ENCODE measurements at places on chromosomes 13 and 19. TPM values are rescaled to one million over a fixed set of nuclear protein-coding genes. Genes with fewer than 3 reads are reported as not detected.

SHISA7 gene
- total RNA-seq: not detected

SYNGR4 gene
- not detected for total RNA-seq

CYP4F8 gene
- not detected for total RNA-seq

HS6ST3 gene
- total RNA-seq: not detected

AMER2 gene
- total RNA-seq: not detected

ZNF726 gene
- 3.3 TPM for total RNA-seq

C19orf67 gene
- total RNA-seq: 0.22 TPM

ZNF829 gene
- total RNA-seq: 3.9 TPM

GRCh38 chr19:6979399-6979798, 41.8 kb downstream of the MBD3L2B start:
- H3K4me1 ChIP-seq: no peaks in the 10 kb centered on the region
- peaks cover 5% of the 10 kb centered on the region for H3K27me3 ChIP-seq
- H3K27ac ChIP-seq: no peak overlapping the region

DNA sequence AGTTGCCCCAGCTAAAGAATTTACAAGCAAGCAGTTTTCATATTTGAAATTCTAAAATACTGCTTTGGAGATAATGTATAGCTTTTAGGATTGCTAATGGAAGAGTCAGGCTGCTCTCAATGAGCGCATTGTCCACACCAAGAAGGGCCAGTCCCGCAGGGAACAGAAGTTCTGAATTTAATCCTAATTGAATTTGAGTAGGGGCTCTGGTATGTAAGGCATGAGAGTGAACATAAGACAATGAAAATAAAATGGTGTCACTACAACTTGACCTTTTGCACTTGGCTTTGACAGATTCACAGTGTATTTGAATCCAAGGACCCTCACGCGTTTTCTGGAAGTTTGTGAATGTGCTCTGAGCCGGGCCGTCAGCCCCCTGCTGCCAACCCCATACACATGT, 32.6 kb downstream of the RAB20 start:
- peaks cover 17% of the 10 kb centered on the region for H3K4me1 ChIP-seq
- DNase-seq: no peak
- H3K27me3 ChIP-seq: peaks cover 4% of the 10 kb centered on the region
- peak overlapping the region; percentile 43 for H3K27ac ChIP-seq
- H3K36me3 ChIP-seq: no peaks in the 10 kb centered on the region

DNA sequence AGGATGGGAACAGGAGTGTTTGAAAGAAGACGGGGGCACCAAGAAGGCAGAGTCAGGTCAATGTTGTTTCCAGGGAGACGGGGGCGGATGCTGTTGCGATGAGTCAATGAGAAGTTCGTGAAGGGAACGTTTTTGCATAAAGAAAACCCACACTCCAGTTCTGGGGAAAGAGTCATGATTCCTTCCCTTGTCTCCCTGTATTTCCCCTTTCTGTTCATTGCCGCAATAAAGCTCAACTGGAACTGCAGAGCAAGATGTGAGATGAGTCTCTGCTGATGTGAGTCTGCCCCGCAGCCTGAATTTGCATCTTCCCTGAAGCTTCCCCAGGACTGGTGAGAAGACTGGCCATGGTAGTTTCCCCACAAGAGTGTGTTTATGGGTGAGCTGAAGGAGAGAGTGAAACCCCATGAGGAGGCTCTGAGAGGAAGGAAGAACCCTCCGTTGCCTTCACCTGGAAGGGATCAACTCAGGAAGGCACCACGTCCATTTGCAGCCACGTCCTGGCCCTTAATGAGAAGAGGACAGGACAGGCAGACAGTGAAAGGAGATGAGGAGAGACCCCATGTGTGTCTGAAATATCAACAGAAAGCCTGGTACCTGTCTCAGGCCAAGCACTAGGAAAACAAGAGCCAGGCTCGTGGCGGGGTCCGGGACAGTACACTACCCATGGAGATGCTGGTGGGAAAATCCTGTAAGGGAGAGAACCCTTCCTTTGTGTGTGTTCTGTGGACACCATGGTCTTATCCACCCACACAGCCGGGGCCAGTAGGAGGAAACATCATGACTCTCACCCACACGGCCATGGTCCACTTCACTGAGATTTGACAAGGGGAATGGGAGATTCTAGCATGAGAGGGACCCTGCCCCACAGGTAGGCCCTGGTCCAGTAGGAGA, 13.7 kb downstream of the LILRA1 start:
- peaks cover 15% of the 10 kb centered on the region for H3K27me3 ChIP-seq
- H3K4me3 ChIP-seq: no peak overlapping the region
- no peak overlapping the region for H3K27ac ChIP-seq
- no peak for DNase-seq
- H3K36me3 ChIP-seq: peaks cover 4% of the 10 kb centered on the region

DNA sequence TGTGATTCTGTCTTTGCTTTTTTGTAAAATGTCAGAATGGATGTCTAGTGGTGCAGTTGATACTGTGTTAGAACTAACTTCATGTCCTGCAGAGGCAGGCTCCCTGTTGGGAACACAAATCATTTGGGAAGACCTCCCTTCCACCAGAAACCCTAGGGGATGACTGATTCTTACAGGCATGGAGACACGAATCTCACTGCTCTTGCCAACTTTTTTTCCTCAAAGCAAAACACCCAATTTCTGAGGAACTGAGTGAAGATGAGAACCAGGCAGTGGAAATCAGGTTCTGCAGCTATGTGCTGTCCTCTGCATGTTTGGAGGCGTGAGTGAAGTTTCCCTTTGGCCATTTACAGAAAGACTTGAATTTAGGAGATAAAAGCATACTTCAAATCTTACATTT, 87.5 kb upstream of the CSNK1A1L start:
- no peaks in the 10 kb centered on the region for H3K4me1 ChIP-seq
- no peaks in the 10 kb centered on the region for H3K36me3 ChIP-seq
- H3K27me3 ChIP-seq: no peaks in the 10 kb centered on the region
- H3K4me3 ChIP-seq: no peak overlapping the region
- no peak for DNase-seq

DNA sequence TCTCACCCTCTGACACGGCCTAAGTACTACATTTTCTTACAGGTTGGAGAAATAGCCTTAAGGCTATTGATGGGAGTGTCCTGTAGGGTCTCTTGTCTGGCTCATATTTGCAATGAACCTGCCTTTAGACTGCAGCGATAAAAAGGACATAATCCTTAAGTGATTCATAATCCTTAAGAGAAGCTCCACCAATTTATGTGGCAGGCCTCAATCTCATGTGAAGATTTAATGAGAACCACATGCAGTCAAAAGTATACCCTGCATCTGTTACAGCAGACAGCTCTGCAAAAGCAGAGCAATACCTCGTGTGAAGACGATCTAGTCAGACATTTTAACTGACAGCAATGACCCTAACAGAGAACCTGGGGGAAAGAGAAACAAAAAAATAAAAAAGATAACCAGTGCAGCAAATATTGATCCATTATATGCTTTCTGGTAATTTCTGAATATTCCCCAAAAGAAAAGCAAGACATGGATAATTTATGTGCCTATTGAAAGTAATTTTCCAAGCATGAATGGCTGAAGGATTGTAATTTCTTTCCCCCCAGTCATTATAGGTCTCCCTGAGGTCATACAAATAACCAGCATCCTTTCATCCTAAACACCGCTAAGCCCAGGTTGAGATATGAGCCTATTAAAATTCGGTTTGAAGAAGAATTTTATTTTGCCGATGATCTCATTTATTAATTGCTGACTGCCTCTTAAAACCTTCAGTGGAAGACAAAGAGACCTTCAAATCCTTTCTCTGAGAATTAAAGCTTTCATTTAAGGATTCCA, 321.8 kb upstream of the NBEA start:
- H3K4me1 ChIP-seq: no peaks in the 10 kb centered on the region
- no peak overlapping the region for H3K27ac ChIP-seq
- no peak for DNase-seq
- no peaks in the 10 kb centered on the region for H3K27me3 ChIP-seq

DNA sequence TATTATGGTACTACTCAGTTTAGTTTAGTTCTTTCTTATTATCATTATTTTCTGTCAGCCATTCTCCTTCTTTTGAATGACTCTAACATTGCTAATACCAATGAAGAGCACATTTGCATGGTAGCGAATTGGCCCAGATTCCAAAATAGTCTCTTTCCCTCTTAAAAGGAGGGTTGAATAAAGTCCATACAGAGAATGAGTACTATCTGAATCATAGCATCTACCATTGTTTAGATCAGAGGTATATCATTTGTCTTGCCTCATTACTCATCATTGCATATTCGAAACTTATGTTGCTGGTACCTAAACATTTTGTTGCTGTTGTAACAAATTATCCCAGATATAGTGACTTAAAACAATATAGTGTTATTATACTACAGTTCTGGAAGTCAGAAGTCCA, 1235.3 kb upstream of the ATXN8OS start:
- H3K27me3 ChIP-seq: no peaks in the 10 kb centered on the region
- no peak overlapping the region for H3K4me3 ChIP-seq
- no peaks in the 10 kb centered on the region for H3K4me1 ChIP-seq
- H3K36me3 ChIP-seq: no peaks in the 10 kb centered on the region
- H3K27ac ChIP-seq: no peak overlapping the region

GRCh38 chr13:30898678-30899241, 7.3 kb upstream of the MEDAG start:
- H3K36me3 ChIP-seq: peaks cover 3% of the 10 kb centered on the region
- peaks cover 14% of the 10 kb centered on the region for H3K4me1 ChIP-seq
- peaks cover 46% of the 10 kb centered on the region for H3K27me3 ChIP-seq
- no peak for DNase-seq
- no peak overlapping the region for H3K27ac ChIP-seq
- no peak overlapping the region for H3K4me3 ChIP-seq

- no peaks in the 10 kb centered on the region for H3K4me1 ChIP-seq
- H3K36me3 ChIP-seq: no peaks in the 10 kb centered on the region
- no peaks in the 10 kb centered on the region for H3K27me3 ChIP-seq
- DNase-seq: no peak
- no peak overlapping the region for H3K4me3 ChIP-seq
- no peak overlapping the region for H3K27ac ChIP-seq
Observed at GRCh38 chr13:62919491-62919890, 1503.8 kb upstream of the PCDH20 start.

DNA sequence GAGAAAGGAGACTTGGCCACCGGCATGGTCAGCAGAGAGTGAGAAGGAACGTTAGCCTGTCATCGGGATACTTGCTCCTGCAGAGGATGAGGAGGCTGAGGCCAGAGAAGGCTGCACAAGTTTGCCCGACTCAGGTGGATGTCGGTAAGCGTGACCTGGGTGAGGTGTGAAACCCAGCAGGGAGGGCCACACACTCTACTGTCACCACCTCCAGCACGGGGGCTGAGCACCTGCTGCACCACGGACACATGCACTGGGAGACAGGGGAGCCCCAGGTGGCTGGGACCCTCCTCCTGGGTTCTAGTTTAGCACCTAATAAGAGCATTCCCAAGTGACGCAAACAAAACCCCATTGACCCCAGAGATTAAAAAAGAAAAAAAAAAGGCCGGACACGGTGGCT, 17.3 kb downstream of the MLLT1 start:
- no peak for DNase-seq
- H3K27me3 ChIP-seq: no peaks in the 10 kb centered on the region
- no peaks in the 10 kb centered on the region for H3K36me3 ChIP-seq

GRCh38 chr13:44436589-44437337, 63.1 kb downstream of the SERP2 start:
- peaks cover 4% of the 10 kb centered on the region for H3K27me3 ChIP-seq
- peak overlapping the region; percentile 96 for H3K27ac ChIP-seq
- peaks cover 18% of the 10 kb centered on the region for H3K4me1 ChIP-seq
- H3K4me3 ChIP-seq: peak overlapping the region; percentile 90

DNA sequence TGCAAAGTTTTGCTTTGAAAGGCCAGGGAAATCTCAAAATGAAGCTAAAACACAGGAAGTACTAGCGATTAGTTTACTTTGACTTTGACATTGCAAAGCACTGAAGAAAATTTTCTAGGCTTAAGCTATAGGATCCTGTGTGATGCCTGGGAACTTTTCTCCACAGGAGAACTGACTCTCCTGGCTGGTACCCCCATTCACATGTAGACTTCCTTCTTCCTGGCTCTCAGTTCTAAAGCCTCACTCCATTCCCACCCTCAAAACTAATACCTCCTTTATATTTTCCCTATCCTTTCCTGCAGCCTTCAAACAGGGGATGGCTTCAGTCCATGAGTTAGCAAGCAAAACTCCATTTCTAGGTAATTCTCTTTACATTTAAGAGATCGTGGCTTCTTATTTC, 189.5 kb downstream of the SLITRK1 start:
- no peak overlapping the region for H3K4me3 ChIP-seq
- no peak overlapping the region for H3K27ac ChIP-seq
- no peaks in the 10 kb centered on the region for H3K27me3 ChIP-seq
- no peaks in the 10 kb centered on the region for H3K4me1 ChIP-seq
